Left cardiac atrium (tissue), 4 donors: ENCODE measurements at places on chromosomes 4 and X. TPM values are rescaled to one million over a fixed set of nuclear protein-coding genes. Genes with fewer than 3 reads are reported as not detected.

GRCh38 chr4:125116431-125116830 is 198.3 kb upstream of the FAT4 start:
- DNase-seq = no peak

- no peak for DNase-seq
Observed at GRCh38 chr4:95594629-95595028, 45.9 kb upstream of the UNC5C start.

DNA sequence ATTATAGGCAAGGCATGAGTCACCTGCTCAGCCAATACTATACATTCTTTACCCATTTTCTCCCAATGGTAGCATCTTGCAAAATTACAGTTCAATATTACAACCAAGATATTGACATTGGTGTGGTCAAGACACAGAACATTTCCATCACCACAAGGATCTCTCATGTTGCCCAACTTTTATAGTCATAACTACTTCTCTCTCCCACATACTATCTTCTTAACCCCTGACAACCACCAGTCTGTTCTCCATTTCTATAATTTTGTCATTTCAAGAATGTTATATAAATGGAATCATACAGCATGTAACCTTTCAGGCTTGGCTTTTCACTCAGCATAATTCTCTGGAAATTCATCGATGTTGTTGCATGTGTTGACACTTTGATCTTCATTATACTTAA is 144.9 kb downstream of the ENOX2 start:
- no peak for DNase-seq

- DNase-seq = no peak
Observed at GRCh38 chr4:15832523-15833451, 54.7 kb downstream of the CD38 start.

- no peak for DNase-seq
Observed at GRCh38 chr4:80462621-80463091, 127.1 kb downstream of the CFAP299 start.

- no peak for DNase-seq
Observed at GRCh38 chr4:156929386-156930105, 42.1 kb downstream of the PDGFC start.

DNA sequence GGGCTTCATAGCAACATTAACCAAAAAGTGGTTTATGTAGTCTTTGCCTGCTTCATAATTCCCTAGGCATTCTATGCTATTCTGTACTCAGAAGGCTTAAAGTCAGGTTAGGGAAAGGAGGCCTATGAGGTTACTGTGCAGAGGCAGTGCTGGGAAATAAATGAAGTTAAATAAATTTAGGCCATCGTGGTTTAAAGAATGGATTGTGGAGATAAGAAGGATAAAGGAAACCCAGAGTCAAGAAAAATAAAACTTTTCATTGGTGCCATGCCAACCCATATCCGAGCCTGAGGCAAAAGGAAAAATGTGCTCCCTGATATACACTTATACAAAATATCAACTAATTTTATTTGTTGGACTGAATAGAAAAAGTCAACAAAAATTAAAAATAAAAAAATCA is 70.2 kb downstream of the AR start:
- no peak for DNase-seq

ARSJ gene
- 5.3 TPM for total RNA-seq
